Tongue (tissue), 3 donors: ENCODE measurements at places on chromosomes 7 and 10. TPM values are rescaled to one million over a fixed set of nuclear protein-coding genes. Genes with fewer than 3 reads are reported as not detected.

IL6 gene
- not detected for total RNA-seq

DNA sequence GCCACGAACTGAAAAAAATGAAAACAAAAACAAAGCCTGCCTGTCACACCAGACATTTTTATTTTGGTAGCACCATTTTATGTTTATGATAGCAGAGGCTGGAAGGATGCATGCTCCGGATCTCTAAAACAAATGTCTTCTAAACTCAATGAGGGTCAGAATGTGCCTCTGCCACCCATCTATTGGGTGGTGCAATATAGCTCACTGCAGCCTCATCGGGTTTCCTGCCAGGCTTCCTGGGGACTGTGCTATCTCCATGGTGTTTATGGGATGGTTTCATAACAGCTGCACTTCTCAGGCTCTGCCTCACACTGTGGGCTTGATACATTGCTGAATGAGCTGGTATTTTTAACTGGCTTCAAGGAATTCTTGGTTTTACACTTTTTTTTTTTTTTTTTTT is 94.4 kb downstream of the ITIH5 start:
- peak; percentile 93 for DNase-seq

DNA sequence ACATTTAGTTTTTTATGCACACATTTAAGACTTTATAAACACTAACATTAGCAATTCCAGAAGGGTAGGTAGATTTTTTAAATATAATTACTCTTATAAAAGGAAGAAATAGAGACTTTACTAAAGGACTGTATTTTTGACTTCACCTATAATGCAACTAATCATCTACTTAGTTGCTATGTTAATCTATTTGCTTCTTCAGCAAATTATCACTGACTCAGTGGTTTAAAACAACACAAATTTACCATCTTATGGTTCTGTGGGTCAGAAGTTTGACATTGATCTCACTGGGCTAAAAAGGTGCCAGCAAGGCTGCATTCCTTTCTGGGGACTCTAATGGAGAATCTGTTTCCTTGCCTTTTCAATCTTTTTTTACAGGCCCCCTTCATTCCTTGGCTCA is 7.6 kb downstream of the MTERF1 start:
- DNase-seq, result no peak

OPN1SW gene
- total RNA-seq, result not detected

ZPBP gene
- total RNA-seq, result not detected

GRCh38 chr7:471191-471865 is 48.3 kb downstream of the PDGFA start:
- DNase-seq, result no peak

DNA sequence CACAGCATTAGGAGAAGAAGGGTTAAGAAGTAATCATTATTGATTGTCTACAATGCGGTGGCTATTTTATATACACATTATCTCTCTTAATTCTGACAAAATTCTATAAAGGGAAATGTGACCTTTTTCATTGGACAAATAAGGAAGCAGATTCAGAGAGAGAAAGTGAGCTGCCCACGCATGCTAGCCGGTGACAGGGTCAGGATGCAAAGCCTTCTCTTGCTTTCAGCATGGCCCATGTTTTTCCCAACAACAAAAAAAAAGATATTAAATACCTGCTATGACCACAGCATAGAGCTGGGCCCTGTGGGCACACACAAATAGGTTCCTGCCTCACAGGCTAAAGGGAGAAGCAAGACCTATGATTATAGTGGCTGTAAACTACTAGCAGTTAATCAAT is 66.8 kb downstream of the PPP1R3C start:
- no peak for DNase-seq

- peak; percentile 65 for DNase-seq
Measured at GRCh38 chr7:149145031-149145845, 2.0 kb upstream of the ZNF398 start.

GRCh38 chr7:15228831-15229230 is 326.3 kb upstream of the DGKB start:
- peak; percentile 67 for DNase-seq

MBLAC1 gene
- 0.82 TPM for total RNA-seq

GRCh38 chr7:78038465-78039080 is 240.0 kb downstream of the PHTF2 start:
- DNase-seq, result no peak
